Activated naive CD4-positive, alpha-beta T cell (primary cell): ENCODE measurements at places on chromosomes 5 and 9.

- DNase-seq, result no peak
Observed at GRCh38 chr9:127086771-127087170, 35.7 kb downstream of the ANGPTL2 start.

- no peak for DNase-seq
Observed at GRCh38 chr9:27414220-27414761, 109.8 kb upstream of the IFNK start.

- DNase-seq, result no peak
Observed at GRCh38 chr5:9515436-9515835, 30.4 kb downstream of the SEMA5A start.

- no peak for DNase-seq
Observed at GRCh38 chr9:20714442-20715415, 30.7 kb downstream of the FOCAD start.

- DNase-seq, result no peak
Observed at GRCh38 chr5:999032-999501, 9.5 kb upstream of the NKD2 start.

- no peak for DNase-seq
Observed at GRCh38 chr9:5917888-5918287, 27.2 kb downstream of the MLANA start.
